Stimulated activated CD4-positive, alpha-beta T cell treated with anti-CD3 and anti-CD28 coated beads, Interleukin-4, amount 100 ng/mL, for 4 hours (primary cell): ENCODE measurements at places on chromosomes 7 and 10.

- no peak for DNase-seq
Observed at GRCh38 chr10:44393051-44393630, 8.2 kb upstream of the CXCL12 start.

DNA sequence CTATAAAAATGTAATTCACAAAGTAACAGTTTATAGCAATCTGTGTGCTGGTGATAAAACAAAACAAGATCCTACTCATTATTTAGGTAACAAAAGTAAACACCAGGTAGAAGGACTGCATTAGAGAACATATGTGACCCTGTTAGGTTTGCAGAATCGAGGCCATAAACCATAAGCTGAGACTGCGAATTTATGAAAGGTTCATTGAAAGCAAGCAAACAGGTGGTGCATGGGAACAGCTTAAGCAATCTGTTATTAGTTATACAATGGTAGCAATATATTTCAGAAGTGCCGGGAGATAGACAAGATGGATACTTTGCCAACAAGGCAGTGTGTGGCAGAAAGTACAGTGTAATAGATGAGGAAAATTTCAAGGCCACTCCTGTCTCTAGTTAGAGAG, 23.5 kb upstream of the FAM133B start:
- DNase-seq = no peak

- DNase-seq = no peak
Observed at GRCh38 chr10:33136271-33136670, 178.2 kb upstream of the ITGB1 start.

- no peak for DNase-seq
Observed at GRCh38 chr10:110436554-110437350, 61.0 kb upstream of the DUSP5 start.

DNA sequence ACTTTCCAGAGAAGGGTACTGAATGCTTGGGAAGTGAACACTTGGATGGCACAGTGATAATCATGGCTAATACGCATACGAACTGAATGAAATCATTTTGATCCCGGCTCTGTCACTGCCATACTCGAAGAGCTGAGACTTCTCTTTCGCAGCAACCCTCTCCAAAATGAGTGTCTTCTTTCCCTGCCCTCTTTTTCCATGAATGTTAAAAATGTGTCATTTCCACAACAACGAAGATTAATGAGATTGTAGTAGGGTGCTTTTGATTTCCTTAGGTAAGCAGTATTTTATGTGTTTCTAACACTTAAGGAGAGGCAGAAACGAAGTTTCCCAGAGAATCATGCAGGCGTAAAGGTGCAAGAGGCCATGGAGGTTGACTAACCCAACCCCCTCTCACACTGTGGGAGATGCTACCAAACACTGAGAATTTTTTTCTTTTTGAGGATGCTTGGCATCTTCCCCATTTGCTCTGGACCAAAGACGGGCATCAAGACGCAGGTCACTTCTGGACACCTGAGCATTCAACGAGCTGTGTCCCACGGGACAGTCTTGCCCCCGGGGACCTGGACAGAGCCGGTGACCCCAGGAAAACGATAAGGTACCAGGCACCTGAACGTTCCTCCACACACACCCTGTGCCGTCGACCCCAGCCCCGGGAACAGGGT, 823 bp downstream of the COPG2 start:
- no peak for DNase-seq

GRCh38 chr10:112732277-112732921, 217.6 kb upstream of the TCF7L2 start:
- DNase-seq = no peak

DNA sequence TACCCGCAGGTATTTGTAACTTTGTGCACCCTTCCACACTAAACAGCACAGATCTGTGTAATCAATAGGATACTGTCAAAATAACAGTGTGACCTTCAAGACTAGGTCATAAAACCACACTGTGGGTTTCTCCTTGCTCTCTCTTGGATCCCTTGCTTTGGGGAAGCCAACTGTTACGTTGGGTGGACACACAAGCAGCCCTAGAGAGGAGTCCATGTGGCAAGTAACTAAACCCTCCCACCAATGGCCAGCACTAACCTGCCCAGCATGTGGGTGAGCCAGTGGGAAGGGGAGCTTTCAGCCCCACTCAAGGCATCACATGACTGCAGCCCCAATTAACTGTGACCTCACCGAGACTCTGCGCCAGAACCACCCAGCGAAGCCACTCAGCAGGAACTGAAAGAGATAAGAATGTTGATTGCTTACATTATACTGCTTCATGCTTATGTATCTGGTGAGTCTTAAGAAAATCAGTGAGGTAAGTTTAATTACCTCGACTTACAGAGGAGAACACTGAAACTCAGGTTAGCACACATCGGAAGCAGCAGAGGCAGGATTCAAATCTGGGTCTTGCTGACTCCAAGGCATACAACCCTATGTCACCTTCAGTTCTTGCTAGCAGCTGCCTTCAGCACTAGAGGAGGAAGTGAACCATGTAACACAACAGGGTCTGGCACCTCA, 9.4 kb upstream of the ZC3HAV1 start:
- DNase-seq = no peak

DNA sequence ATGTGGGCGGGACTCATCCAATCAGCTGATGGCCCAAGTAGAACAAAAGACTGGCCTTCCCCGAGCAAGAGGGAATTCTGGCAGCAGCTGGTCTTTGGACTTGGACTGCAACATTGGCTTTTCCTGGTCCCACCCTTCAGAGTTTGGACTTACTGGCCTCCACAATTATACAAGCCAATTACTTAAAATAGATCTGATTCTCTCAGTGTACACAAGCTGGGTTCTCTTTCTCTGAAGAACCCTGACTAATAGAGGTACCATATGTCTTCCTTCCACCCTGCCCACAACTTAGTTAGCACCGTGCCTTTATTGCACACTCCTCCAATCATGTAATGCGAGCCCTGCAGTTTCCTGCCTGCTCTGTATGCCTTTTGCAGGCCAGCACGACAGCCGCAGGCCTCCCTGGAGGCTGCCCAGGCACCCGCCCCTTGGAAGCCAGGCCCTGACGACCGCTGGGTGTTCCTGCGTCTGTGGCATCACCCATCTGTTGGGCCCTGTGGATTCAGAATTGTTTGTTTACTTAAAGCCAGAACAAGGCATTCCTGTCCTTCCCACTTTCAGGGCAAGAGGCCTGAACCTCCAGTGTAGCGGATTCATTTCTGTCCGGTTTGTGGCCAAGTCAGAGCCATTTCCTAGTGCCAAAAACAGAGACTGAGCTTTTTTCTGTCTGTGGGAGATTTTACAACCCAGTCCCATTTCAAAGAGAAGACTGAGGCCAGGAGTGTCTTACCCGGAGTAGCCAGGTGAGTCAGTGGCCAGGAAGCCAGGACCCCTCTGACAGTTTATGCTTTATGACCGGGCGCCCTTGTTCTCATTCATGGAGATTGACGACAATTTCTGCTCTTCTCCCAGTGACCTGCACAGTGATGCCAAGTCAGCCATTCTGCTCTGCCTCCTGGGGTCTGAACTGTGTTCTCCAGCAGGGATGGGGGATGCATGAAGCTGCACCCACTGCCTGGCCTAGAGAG, 968 bp upstream of the INMT start:
- DNase-seq = no peak

- DNase-seq = no peak
Observed at GRCh38 chr7:3928727-3929515, 627.9 kb downstream of the SDK1 start.
